ENCODE measurements at places on chromosomes 6 and 20.

DNA sequence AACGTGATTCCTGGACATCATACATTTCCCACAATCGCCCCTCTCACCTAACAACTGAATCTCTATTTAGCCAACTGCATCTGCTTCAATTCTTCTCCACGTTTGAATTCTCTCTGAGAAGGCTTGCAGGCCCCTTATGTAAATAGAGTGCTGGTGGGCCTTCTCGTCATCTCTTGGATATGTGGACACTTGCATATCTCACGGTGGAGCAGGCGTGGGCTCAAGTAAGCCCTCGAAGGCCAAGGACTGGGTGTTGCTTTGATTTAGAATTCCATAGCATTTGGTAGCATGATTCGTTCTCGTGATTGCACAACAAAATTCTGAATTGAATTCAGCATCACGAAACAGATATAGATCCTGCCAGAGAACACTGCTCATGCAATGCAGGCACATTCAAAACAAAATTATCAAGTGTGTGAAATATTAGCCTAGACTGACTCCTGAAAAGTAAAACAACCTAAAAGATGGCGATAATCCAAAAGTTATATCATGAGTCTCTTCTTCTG, 613.6 kb downstream of the TFAP2A start:
- DNase-seq: no peak

GRCh38 chr6:82511546-82511945, 147.9 kb downstream of the TPBG start:
- DNase-seq: no peak

DNA sequence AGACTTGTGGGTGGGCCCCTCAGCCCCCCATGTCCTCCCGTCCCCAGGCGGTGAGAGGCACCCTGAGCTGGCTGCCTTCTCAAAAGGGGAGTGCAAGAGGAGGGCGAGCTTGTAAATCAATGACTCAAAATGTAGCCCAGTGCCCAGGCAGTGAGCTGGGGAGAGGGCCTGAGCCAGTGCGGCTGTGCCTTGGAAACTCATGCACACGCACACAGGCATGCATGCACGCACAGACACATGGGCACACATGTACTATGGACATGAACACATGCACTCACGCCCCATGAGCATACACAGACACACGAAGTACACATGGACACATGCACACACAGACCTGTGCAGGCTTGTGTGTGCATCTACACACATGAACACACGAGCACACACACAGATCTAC, 133.5 kb downstream of the TAF4 start:
- DNase-seq: no peak

DNA sequence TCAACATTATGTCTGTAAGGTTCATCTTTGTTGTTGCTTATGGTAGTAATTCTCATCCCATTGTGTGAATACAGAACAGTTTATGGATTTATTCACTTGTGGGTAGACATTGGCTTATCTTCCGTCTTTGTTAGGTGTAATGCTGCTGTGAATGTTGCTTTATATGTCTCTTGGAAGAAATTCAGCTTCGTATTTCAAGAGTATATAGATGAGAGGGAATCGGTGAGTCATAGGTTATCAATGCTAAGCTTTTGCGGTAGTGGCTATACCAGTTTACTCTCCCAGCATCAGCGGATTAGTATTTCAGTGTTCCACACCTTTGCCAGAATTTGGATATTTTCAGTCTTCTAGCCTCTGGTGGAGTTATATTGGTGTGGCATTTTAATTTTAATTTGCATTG, 77.8 kb downstream of the ZFAND3 start:
- DNase-seq: no peak

- DNase-seq: no peak
Measured at GRCh38 chr20:60056407-60057122, 98.3 kb downstream of the CDH26 start.

GRCh38 chr6:138250513-138251247, 32.4 kb upstream of the PBOV1 start:
- no peak for DNase-seq

DNA sequence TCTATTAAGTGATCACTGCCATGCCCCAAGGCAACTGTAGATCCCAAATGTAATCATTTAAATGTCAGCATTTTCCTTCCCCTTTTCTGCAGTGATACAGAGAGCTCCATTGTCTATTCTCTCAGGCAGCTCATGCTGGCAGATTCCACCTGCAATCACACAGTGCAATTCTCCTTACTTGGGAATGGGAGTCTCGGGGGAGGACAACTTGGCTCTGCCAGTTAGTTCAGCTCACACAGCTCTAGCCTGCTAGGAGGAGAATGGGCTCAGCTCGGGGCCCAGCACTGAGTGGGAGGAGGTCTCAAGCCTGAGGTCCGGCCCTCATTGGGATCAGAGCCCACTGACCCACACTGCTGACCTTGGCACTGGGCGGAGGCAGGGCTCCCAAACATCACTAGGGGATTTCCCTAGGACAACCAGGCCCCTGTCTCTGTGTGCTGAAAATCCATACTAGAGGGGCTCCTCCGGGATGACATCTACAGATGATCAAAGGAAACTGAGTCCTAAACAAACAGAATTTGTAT, 109.2 kb upstream of the ASF1A start:
- DNase-seq: no peak

DNA sequence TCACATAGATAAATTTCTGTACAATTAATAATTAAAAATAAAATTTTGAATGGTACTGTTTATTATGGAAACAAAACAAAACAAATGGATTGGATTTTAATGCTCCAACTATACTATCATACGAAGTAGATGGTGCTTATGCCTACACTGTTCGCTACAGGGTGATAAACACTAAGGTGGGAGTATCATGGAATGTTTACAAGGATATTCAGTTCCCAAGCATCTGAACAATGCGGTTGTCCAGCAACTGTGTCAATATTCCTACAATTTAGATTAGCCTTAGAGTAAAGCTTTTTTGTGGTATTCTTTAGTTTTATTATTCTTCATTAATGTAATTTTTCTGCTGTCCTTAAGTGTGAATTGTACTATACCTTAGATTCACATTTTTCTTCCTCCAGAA, 105.1 kb downstream of the MMS22L start:
- DNase-seq: no peak

DNA sequence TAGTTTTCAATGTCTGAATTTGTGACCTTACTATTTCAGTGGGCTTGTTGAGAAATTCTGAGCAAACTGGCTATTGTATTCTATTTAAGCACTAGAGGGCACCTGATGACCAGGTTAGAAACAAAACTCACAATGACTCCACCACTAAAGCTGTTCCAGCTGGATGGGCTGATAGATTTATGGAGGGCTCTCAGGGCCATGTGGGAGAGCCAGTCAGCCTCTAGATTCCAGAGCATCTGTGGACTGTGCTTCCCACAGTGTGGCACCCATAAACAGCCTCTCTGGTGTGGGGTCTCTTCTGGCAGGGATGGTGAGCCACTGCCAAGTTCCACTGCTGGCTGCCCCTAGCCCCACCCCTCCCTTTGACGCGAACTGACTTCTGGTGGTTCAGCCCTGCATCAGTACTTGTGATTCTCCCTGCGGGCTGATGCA, 29.2 kb downstream of the C6orf58 start:
- no peak for DNase-seq

- DNase-seq: no peak
Measured at GRCh38 chr20:6632187-6632586, 135.3 kb upstream of the BMP2 start.

- DNase-seq: no peak
Measured at GRCh38 chr6:106431972-106432371, 71.5 kb downstream of the CRYBG1 start.
